ENCODE measurements at places on chromosomes 4 and X. TPM values are rescaled to one million over a fixed set of nuclear protein-coding genes. Genes with fewer than 3 reads are reported as not detected.

GRCh38 chr4:120616-121015 lies 3.7 kb upstream of the ZNF718 start:
- DNase-seq, result no peak

DNA sequence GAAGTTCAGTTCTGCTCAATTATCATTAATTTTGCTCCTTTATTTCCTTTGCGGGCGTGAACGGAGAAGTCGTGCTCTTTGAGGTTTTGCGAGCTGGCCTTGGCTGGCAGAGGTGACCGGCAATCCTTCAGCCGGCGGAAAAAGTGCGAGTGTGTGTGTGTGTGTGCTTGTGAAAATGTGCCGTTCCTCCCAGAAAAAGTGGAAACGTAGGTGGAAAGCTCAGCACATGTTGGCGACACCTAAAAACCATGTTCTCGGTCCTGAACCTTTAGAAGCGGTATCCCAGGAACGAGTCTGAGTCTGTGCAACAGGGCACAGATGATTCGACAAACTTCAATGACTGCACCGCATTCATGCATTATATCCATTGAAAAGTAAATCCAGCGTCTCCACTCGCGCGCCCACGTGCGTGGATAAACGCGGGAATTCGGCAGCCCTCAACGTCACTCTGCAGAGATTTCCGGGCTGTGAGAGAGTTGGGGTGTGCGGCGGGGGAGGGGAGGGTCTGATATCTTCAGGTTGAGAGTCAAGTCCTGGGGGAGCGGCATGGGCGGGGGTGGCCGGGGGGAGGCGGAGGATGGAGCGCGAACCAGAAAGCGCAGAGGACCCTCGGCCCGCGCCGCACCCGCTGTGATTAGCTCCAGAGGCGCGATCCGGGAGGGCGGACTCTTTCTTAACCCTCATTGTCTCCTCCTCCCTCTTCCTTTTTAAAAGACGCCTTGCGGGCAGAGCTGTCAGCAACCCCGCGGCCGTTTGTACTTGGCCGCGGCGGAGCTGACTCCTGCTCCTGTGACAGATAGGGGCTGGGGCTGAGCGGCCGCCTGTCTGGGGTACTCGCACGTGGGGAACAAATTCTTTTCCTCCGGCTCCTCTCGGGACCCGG lies at the start of gene SHISA3:
Gene SHISA3, plus strand, starts transcription at position 737 of the 883 bp plus-strand sequence. CDS start 569 bp downstream, outside the sequence.
- no peak for DNase-seq

- no peak for DNase-seq
Measured at GRCh38 chr4:160142579-160142978, 1039.7 kb downstream of the RAPGEF2 start.

DNA sequence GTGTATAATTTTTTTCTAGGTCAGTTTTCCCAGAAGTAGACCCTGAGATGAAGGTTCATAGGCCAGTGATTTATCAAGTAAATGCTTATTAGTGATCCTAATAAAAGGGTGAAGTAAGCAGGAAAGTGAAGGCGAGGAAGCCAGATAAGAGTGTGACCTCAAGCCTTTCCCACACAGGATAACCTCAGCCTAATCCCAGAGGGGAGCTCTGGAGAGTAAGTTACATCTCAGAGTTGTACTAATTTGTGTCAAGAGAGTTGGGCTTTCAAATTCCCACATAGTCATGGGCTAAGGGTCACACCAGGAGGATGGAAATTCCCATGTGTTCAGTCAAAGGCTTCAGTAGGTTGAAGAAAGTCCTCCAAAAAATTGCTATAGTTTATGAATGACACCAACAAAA lies 191.4 kb downstream of the ADGRA3 start:
- no peak for DNase-seq

- DNase-seq, result no peak
Measured at GRCh38 chr4:64158648-64159326, 250.5 kb downstream of the TECRL start.

GRCh38 chr4:55485821-55486220 lies 60.9 kb downstream of the CLOCK start:
- no peak for DNase-seq

DNA sequence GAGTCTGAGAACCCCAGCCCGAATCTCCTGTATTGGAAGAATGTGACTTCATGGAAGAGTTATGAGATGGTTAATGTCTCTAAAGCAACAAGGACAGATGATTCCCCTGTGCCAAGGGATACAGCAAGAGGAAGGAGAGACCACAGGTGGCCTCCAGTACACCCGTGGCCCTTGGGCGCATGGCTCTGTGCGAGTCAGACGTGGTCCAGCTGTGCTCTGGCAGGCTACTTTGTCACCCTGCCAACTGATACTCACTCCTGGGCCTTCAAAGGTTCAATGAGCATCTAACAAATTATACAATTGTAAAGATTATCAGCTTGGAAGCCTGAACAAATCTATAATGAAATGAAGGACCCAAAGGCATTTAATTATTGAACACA lies 71.7 kb downstream of the NYX start:
- no peak for DNase-seq

DNA sequence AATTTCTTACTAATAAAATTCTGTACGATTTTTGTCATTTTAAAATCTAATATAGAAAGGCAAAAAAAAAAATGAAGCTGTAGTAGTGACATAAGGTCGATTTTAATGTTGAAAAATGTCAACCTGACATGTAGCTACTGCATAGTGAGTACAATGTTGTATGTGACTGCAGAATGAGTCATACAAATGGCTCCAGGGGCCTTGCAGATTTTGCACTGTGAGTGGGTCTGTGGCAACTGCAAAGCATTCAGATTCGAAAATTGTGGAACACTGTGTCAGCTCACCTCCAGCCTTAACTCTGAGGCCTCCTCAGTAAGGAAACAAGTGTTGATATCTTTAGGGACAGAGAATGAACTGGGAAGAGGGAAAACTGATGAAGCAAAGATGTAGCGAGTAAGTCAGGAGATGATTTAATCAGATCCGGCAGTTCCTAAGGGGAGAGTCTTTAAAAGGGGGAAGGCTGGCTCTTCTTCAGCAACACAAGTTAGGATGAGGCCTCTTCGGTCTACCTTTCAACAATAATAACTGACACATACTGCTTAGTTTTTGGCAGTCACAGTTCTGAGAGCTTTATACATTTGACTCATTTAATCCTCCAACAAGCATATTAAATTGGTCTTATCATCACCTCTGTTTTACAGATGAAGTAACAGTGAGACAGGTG lies 24.9 kb downstream of the TKTL2 start:
- no peak for DNase-seq

DNA sequence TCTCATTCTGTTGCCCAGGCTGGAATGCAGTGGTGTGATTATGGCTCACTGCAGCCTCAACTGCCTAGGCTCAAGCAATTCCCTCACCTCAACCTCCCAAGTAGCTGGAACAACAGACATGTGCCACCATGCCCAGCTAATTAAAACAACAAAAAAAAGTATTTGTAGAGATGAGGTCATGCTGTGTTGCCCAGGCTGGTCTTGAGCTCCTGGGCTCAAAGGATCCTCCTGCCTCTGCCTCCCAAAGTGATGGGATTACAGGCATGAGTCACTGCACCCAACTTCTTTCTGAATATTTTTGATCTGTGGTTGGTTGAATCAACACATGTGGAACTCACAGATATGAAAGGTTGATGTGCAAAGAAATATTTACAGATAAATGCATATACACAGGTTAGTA lies 18.5 kb upstream of the SEPTIN11 start:
- DNase-seq, result no peak

- DNase-seq, result no peak
Measured at GRCh38 chrX:36436361-36436760, 516.8 kb downstream of the CFAP47 start.

Gene RNF175
- total RNA-seq, result not detected

Gene CENPE
- 1.3 TPM for total RNA-seq

Gene ING2
- total RNA-seq, result 7.9 TPM

Gene SLITRK4
- total RNA-seq, result 8.7 TPM

Gene ZNF827
- 41.4 TPM for total RNA-seq

Measured in thoracic aorta (tissue), 2 donors.